Naive B cell (primary cell): ENCODE measurements at places on chromosomes 3 and 15. TPM values are rescaled to one million over a fixed set of nuclear protein-coding genes. Genes with fewer than 3 reads are reported as not detected.

Gene FOXL2
- not detected for polyA plus RNA-seq

Gene MINDY4B
- polyA plus RNA-seq: not detected

Gene SERINC4
- 0.52 TPM for polyA plus RNA-seq

Gene MUSTN1
- 0.76 TPM for polyA plus RNA-seq

Gene CPEB1
- polyA plus RNA-seq: not detected

Gene IQCB1
- polyA plus RNA-seq: 40.4 TPM

Gene EHD4
- 9.2 TPM for polyA plus RNA-seq

Gene CEP97
- 4.9 TPM for polyA plus RNA-seq

Gene SLC28A1
- polyA plus RNA-seq: not detected

Gene TCAIM
- 13.8 TPM for polyA plus RNA-seq

- DNase-seq: no peak
These were observed 270.2 kb downstream of the SHOX2 start for GRCh38 chr3:157836022-157836421.

DNA sequence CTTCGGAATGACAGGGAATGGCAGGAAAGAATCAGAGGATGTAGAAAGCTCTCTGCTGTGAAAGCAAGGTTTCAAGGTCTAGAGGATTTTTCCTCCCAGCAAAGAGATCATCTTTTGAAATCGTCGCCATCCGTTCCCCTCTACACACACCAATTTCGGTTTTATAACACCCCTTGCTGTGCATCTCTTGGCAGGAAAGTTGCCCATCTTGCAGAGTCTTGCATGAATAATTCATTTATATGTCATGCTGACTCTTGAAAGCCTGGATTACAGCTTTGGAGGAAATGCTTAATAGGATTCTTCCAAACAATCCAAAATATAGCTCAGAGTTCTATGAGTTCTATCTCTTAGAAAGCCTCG, 262.7 kb downstream of the CHL1 start:
- no peak for DNase-seq

DNA sequence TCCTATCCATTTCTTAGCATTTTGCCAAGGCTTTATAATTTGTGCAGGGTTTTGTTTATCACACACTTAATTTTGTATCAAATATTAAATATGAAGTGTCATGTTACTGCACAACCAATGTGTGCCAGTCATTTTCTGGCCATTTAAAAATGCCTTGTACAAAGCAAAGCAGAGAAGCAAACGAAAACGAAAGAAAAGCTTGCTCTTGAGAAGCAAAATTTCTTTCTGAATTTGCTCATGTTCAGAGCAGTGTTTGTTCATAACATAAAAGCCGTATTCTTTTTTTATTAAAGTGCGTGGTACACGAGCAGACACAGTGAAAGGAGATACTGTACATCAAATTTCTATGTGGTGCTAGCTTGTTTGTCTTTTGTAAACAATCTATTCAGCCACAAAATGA, 792.6 kb downstream of the NAALADL2 start:
- no peak for DNase-seq

DNA sequence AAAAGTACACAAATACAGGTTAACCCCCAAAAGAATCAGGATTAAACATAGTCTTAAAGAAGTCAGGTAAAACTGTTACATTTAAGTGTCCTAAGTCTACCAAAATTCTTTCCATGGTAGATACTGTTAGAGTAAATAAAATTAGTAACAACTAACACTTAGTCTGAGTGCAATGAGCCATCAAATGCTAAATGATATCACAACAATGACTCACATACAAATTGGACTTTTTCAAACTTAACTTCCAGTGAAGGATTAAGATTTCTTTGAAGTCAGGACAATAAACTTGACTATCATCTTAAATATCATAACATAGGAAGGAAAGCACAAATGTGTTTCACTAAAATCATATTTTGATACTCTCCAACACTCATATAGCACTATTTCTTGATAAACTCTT, 43.9 kb downstream of the ZNF148 start:
- no peak for DNase-seq

DNA sequence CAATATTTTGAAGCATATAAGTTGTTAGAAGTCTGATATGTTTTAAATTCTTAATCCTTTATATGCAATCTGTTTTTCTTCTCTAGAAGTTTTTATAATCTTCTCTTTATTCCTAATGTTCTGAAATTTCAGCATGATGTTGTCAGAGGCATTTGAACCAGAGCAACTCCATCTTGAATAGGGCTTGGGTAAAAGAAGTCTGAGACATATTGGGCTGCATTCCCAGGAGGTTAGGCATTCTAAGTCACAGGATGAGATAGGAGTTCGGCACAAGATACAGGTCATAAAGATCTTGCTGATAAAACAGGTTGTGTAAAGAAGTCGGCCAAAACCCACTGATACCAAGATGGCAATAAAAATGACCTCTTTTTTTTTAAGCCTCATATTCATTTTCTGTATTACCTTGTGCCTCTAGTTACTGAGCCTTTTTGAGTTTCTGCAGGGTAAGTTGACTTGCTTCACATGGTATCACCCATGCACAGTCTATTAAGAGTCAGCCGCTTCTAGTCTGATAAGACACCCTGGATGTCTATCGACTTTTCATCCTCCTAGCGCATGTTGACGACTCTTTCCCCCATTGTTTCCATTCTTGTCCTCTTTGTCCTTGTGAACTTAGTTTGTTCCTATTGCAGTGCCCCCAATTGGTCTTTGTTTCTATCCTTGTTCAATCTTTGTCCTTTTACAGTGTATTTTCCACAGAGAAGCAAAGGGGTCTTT, 80.8 kb upstream of the RNU6-1 start:
- DNase-seq: no peak

- DNase-seq: peak; percentile 58
These were observed 45.0 kb downstream of the TNK2 start for GRCh38 chr3:195863121-195864061.

GRCh38 chr3:53843195-53844177, 2.7 kb downstream of the CHDH start:
- DNase-seq: no peak

DNA sequence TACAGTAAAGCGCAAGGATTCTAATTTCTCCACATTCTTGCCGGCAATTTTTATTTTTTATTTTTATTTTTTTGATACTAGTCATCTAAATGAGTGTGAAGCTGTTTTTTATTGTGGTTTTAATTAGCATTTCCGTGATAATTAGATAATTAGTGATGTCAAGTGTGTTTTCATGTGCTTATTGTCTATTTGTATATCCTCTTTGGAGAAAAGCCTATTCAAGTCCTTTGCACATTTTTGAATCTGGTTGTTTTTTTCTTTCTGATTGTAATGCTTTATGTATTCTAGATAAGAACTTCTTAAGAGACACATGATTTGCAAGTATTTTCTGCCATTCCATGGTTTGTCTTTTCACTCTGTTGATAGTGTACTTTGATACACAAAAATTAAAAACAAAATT, 16.1 kb downstream of the CTDSPL2 start:
- DNase-seq: no peak

DNA sequence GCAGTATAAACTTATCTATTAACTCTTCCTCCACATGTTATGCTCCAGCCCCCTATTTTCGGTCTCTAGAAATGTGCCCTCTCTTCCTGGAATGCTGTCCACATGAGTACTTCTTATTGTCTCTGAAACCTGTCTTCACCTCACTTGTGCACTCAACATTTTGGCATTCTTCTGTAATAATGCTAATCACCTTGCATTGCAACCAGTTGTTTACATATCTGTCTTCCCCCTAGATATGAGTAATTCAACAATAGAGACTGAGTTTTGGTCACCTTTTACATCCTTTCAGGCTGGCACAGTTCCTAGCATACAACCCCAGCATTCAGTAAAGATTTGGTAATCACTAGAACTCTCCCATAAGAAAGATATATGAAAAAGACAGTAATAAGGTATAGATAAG, 17.2 kb downstream of the CCDC80 start:
- DNase-seq: no peak

DNA sequence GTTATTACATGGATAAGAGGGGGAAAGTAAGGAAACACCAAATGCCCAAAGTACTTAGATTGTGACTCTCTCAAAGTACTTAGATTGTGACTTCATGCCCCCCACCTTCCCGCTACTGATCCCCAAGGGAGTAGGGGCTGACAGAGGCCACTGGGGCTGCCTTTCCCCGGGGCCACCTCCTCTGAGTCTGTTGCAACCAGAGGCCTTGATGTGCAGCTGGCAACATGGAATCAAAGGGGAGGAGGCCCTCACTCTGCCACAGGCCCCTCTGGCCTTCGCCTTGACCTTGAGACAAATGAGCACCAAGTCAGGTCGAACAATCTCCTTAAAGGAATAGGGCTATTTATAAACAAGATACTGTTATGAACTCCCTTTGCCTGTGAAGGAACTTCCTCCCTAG, 62.5 kb downstream of the LRTM1 start:
- no peak for DNase-seq

DNA sequence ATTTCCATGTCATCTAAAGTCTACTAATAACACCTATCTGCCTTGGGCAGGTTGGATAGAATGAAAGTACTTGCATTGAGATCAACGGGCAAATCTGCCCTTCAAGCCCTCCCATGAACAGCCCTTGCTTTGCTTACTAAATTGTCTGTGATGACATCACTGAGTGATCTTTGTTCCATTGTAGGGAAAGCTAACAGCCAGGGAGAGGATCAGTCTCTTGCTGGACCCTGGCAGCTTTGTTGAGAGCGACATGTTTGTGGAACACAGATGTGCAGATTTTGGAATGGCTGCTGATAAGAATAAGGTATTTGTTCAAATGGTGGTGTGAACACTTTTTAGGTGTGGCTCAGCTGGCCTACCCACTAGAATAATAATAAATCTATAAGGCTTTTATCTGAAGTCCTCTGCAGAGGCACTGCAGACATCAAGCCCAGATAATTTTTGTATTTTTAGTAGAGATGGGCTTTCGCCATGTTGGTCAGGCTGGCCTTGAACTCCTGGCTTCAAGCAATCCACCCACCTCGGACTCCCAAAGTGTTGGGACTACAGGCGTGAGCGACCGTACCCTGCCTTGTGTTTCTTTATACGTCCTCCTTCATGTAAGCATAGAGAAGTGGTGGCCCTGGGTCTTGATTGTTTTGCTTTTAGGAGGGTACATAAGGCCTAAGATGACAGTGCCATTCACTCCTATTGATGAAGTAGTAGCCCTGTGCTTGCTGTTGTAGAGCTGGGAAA, 5.7 kb downstream of the PCCB start:
- DNase-seq: no peak

- no peak for DNase-seq
These were observed 99.7 kb downstream of the DNAH12 start for GRCh38 chr3:57444469-57444868.
